Activated T-cell treated with anti-CD3 and anti-CD28 coated beads, Interleukin-2, amount 50 U/mL, for 72 hours (primary cell): ENCODE measurements at places on chromosomes 7 and 10. TPM values are rescaled to one million over a fixed set of nuclear protein-coding genes. Genes with fewer than 3 reads are reported as not detected.

DNA sequence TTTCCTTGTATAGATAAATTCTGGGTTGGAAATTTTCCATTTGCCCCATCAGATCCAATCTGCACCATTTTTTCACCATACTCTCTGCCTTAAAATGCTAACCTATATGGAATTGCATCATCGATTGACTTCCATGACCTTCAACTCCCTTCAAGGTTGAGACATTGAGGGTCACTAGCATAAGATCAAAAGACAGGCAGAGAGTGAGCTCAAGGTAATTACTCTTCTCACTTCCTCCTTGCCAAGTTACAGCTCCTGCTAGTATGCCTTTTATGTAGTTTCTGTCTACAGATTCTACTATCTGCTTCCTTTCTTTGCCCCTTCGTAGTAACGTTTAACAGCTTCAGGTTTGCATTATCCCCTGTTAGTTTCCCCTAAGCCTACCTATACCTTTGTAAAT lies 1127.7 kb upstream of the LRRTM3 start:
- H3K36me3 ChIP-seq = peaks cover 2% of the 10 kb centered on the region
- no peaks in the 10 kb centered on the region for H3K27me3 ChIP-seq
- H3K4me1 ChIP-seq = no peaks in the 10 kb centered on the region
- DNase-seq = no peak

DNA sequence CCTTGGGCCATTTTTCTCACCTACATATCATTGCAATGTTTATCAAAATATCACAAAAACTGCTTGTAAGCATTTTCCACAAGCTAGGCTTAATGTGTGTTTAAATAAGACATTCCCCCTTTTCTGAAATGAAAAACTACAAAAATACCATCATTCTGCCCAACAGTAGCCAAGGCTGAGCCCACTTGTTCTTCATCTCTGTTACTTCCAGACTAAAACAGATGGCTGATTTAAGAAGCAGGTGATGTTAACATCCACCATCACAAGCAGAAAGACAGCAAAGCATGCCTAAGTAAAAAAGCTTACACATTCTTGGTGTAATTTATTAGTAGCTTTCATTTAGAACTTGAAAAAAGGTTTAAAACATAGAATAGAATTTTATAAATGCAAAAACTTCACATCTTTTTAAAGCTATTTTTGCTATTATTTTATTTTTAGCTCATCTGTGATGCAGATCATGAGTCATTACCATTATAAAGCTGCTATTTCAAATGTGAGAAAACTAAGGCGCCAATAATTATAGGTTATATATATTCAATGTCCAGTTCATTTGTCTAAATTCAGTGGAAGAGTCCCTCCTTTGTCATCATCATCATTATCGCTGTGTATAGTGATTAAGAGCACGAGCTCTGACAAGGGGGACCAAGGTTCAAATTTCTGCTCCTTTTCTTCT lies 109.4 kb downstream of the RELN start:
- H3K4me1 ChIP-seq = no peaks in the 10 kb centered on the region
- no peak overlapping the region for H3K27ac ChIP-seq
- H3K36me3 ChIP-seq = no peaks in the 10 kb centered on the region

DNA sequence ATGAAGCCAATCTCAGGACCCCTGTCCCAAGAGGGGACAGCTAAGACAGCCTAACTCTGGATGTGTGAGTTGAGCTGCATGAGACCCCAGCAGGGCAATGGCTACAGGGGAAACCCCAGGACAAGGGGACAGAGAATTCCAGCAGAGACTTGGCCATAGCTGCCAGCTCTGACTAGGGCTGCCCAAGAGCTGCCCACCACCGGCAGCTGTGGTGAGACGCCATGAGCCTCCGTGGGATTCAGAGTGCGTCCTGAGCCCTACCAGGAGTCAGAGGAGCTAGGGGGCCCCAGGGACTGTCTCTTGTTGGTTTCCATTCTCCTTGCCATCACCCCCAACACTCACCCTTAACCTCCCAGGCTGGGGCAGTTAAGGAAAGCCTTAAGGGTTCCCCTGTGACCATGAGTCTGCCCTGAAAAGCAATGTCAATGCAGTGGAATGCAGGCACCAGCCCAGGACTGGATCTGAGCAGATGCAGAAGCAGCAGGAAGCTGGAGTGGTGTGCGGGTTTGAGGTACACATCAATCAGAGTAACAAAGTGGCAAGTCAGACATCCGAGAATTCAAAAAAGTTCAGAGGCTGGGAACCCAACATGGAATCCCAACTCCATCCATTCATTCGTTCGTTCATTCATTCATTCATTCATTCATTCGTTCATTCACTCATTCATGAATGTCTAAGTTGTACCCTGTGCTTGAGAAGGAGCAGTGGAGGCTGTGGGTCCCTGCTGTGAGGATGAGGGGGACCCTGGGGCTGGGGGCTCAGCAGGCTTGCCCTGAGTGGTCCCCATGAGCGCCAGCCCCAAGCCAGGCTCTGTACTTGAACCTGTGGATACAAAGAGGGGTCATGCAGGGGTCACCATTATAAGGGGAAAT lies 52.9 kb downstream of the C10orf120 start:
- H3K4me3 ChIP-seq = no peak overlapping the region
- peaks cover 5% of the 10 kb centered on the region for H3K27me3 ChIP-seq
- no peaks in the 10 kb centered on the region for H3K4me1 ChIP-seq
- DNase-seq = no peak
- H3K36me3 ChIP-seq = no peaks in the 10 kb centered on the region
- no peak overlapping the region for H3K27ac ChIP-seq

- no peak overlapping the region for H3K4me3 ChIP-seq
- H3K27me3 ChIP-seq = peaks cover 13% of the 10 kb centered on the region
- no peak overlapping the region for H3K27ac ChIP-seq
- no peaks in the 10 kb centered on the region for H3K36me3 ChIP-seq
- no peaks in the 10 kb centered on the region for H3K4me1 ChIP-seq
These were observed 130.2 kb downstream of the EGFR start for GRCh38 chr7:55149001-55149400.

JAZF1 gene
- total RNA-seq = 7.9 TPM

ANKRD2 gene
- not detected for total RNA-seq

GRCh38 chr10:47079204-47079580 lies 168.0 kb downstream of the PTPN20 start:
- no peak overlapping the region for H3K27ac ChIP-seq
- DNase-seq = no peak
- H3K4me3 ChIP-seq = no peak overlapping the region
- peaks cover 29% of the 10 kb centered on the region for H3K4me1 ChIP-seq
- no peaks in the 10 kb centered on the region for H3K27me3 ChIP-seq
- H3K36me3 ChIP-seq = no peaks in the 10 kb centered on the region

COX19 gene
- 20.8 TPM for total RNA-seq

GRCh38 chr7:5360451-5360850 lies 63.2 kb downstream of the TNRC18 start:
- no peak overlapping the region for H3K4me3 ChIP-seq
- H3K36me3 ChIP-seq = peaks cover 6% of the 10 kb centered on the region
- no peaks in the 10 kb centered on the region for H3K27me3 ChIP-seq
- no peak overlapping the region for H3K27ac ChIP-seq
- peaks cover 13% of the 10 kb centered on the region for H3K4me1 ChIP-seq
- DNase-seq = no peak

DNA sequence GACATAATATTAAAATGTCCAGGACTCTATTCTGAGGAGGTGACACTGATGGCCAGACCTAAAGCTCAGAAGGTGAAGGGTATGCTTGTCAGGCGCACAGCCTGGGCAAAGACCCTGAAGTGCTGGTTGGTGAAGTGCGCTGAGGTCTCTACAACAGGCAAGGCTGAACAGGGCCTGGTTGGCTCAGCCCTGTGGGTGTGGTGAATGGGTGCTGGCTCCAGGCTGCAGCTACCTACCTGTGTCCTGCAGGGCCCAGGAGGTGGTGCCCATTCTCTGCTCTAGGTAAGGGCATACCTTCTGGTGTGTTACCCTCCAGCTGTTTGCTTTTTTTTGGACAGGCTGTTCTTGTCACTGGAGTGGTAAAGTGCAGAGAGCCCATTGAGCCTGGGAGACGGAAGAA lies 85.1 kb downstream of the RAMP3 start:
- H3K27ac ChIP-seq = no peak overlapping the region
- no peaks in the 10 kb centered on the region for H3K4me1 ChIP-seq
- DNase-seq = no peak
- H3K27me3 ChIP-seq = peaks cover 55% of the 10 kb centered on the region
